ENCODE measurements at places on chromosomes 16 and 17.
A peak's percentile ranks its signal among the peaks of the same experiment; 100 is the strongest.

- no peak for DNase-seq
Observed at GRCh38 chr16:27355610-27356009, 41.8 kb downstream of the IL4R start.

- DNase-seq: peak; percentile 66
Observed at GRCh38 chr17:77882481-77883212, 75.9 kb upstream of the TNRC6C start.

GRCh38 chr16:68636818-68637217 is 8.3 kb upstream of the CDH3 start:
- DNase-seq: no peak

DNA sequence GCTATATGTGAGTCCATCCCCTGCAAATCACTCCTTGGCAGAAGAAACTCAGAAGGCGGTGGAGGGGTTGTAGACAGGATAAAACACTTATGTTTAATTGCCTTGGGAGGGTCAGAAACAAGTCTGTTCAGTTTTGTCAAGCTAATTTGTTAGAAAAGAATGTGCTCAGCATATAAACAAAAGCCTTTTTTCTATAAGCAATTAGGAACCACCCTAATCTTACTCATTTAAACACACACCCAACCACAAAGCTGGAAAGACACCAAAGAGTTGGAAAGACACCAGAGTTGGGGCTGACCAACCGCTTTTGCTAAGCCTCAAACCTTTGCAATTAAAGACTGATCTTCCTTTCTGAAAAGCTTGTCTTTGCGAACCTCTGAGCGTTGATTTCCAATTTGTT is 439.2 kb upstream of the ERCC4 start:
- DNase-seq: no peak

- no peak for DNase-seq
Observed at GRCh38 chr17:54694287-54694887, 206.3 kb upstream of the TOM1L1 start.

DNA sequence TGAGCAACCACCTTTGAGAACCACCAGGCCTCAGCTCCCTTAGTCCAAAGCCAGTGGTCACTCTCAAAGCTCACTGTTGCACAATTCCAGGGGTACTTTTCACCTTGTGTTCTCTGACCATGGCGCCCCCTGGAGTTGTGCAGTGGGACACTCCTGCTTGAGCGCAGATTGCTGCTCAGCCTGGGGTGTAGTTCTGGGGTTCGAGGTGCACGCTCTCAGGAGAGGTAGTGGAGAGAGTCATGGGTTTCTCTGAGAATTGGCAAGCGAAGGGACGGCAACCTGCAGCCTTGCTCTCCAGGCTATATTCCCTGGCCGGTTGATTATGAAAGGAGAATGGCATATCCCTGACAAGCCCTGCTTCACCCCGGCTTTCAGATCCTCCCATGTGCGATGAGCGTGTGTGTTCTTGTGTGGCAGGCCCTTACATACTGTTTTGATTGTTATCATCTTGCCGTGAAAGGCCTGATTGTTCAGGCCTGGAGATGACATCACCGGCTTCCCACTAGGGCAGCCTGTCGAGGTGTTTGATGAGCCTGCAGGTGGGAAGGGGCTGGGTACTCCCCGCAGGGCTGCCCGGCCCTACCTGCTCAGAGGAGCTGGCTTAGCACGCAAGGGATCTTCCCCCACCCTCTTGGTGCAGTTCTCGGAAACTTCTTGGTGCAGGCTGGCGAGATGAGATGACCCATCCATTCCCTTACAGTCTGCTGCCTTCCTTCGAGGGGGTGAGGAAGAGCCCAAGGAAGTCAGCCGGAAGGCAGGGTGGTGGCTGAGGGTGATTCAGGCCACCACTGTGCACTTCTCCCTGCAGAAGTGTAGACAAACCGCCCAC is 431.2 kb downstream of the SLC39A11 start:
- DNase-seq: no peak

- DNase-seq: no peak
Observed at GRCh38 chr16:70529051-70529777, 5.6 kb downstream of the SF3B3 start.

DNA sequence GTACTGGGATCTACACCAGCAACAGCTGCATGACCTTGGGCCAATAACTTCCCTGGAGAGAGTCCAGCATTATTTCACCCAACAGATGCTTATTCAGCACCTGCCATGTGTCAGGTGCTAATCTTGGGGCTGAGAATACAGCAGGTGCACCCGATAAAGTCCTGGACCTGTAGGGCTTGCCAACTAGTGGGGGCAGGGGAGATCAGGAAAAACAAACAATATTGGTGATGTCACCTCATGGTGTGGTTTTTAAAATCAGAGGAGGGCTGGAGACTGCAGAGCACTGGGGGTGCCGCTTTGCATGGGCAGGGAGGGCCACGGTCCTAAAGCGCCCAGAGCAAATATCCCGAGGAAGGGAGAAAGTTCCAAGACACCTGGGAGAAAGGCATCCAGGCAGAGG is 218.8 kb downstream of the C16orf95 start:
- no peak for DNase-seq

DNA sequence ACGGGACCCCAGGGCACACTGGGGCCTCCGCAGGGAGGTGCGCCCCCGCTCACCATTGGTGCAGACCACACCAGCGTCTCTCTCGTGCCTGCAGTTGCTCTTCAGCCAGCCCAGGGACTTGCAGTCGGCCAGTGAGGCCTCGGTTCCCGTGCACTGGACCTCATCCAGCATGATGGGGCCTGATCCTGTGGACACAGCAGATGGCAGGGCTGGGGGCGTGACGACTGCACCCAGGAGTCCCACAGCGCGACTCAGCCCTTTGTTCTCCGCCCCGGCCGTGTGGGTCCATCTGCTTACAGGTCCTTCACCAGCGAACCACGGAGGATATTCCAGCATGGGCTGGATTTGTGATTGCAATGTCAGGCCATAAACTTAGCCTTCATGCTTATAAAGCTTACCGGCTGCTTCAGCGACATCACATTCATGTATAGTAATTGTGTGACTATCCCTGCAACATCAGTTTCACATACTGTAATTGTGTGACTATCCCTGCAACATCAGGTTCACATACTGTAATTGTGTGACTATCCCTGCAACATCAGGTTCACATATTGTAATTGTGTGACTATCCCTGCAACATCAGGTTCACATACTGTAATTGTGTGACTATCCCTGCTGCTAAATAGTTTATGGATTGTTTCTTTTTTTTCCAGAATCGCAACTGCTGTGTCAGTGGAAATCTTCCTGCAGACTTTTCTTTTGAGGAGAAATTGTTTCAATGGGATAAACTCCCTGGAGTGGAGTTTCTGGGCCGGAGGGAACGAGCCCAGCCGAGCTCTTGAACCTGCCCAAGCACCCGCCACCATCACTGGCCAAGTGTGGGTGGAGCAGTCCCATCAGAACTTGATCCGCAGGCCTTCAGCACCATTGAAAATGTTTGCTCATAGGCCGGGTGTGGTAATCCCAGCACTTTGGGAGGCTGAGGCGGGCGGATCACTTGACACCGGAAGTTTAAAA is 4.8 kb downstream of the LGALS3BP start:
- no peak for DNase-seq

DNA sequence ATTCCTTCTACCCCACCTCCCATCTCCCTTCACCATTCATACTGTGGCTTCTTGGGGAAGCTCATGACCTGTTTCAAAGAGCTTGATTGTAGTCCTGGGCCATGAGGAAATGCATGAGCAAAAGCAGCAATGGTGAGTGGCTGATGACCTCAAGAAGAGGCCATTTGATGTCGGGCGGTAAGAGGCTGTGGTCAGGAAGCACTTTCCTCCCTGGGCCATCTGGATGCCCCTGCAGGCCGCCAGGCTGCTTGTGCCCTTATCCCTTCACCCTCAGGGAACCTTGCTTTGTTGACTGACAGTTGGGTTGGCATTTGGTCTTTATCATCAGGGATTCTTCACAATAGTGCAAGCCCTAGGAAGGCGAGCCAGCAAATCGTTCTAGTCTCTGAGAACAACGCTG is 78.3 kb upstream of the TBX2 start:
- no peak for DNase-seq

GRCh38 chr17:77097631-77098180 is 43.1 kb upstream of the SEC14L1 start:
- DNase-seq: no peak

DNA sequence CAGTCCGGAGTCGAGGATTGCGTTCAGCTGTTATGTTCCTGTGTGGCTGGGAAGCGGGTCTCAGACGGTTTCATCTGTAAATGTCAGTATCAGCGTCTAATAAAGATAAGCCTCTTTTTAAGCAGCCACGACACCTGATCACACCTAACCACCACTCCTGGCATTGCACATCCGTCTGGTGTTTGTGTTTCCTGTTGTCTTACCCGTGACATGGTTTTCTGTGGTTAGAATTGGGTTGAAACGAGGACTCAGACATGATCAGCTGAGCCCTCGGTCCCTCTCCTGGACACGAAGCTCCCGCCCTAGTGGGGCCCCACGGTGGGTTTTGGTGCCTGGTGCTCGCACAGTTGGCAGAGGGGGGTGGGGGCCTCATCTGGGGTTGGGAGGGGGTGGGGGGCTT is 18.3 kb downstream of the CPNE7 start:
- no peak for DNase-seq

DNA sequence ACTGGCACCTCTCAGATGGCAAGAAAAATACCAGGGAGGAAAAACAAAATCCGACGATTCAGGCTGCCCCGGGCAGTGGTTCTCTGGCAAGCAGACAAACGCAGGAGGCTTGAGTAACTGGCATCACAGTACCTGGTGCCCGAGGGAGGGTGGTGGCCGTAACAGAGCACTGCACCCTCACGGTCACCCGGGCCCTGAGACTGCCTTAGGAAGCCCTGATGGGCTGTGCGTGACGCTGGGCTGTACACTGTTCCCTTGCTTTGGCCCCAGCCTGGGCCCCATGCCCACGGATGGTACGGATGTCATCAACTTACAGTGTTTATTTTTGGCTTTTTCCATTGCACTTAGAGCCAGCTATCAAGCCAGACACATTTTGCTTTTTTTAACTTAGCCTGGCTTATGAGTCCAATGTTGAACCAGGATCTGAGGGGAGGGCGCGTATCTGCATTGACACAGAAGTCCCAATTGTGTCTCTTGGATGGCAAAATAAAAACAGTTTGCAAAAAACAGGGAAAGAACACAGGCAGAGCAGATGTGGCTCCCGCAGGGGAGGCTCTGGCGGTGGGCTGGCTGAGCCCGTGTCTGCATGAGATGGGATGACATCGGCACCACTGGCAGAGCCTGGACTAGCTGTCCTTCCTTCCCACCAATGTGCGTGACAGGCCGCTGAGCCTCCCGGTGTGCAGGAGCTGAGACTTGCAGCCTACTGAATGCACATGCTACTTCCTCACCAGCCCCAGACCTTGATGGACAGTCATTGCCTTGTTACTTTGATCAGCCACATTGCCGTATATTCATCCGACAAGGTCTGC is 287.7 kb downstream of the FOXL1 start:
- DNase-seq: no peak

DNA sequence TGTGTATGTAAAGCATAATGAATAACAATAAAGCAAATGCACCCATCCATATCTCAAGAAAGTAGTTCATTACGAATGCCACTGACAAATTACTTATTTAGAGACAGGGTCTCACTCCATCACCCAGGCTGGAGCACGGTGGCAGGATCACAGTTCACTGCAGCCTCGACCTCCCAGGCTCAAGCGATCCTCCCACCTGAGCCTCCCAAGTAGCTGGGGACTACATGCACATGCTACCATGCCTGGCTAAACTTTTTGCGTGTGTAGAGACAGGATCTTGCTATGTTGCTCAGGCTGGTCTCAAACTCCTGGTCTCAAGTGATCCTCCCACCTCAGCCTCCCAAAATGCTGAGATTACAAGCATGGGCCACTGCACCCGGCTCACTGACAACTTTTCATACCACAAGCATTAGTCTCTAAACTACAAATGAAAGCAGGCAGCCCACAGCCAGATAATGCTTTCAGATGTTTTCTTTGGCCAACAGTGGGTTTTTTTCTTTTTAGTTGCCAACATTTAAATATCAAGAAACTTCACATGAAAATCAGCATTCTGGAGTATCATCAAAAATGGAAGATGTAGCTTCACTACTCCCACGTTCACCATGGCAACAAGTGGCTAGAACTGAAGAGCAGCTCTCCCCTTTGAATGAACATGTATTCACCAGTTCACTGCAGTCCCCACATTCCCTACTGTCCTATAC is 7.7 kb downstream of the ARHGAP17 start:
- DNase-seq: no peak

DNA sequence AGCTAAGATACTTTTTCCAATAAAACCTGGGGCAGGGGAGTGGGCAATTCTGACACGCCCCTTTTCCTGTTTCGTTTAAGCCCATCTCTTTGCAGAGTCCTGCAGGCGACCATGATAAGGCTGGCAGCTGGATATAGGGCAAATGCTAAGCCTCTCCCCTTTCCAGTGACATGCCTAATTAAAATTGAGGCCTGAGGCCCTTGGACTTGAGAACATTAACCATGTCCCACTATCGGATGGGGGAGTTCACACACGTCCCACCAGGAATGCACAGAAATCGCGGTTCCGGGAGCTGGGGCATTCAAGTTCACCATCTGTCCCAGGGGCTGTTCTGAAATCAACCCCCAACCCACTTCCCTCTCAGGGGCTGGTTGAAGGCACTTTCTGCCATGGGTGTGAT is 109.2 kb upstream of the FOXF1 start:
- DNase-seq: no peak

GRCh38 chr16:27579087-27579980 is 29.4 kb downstream of the KATNIP start:
- no peak for DNase-seq

GRCh38 chr17:73630965-73631595 is 13.2 kb downstream of the SDK2 start:
- DNase-seq: no peak

DNA sequence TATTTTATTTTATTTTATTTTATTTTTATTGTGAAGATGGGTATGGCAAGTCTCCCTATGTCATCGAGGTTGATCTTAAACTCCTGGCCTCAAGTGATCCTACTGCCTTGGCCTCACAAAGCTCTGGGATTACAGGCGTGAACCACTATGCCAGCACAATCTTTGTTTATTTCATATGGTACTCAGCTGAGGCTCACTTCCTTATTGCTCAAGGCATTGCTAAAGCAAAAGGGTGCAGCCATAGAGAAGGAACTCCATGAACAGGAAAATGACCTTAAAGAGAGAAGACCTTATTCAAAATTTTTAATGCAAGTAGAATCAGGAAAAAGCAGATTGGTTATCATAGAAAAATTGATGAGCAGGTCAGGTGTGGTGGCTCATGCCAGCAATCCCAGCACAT is 110.6 kb upstream of the RBBP6 start:
- DNase-seq: no peak

DNA sequence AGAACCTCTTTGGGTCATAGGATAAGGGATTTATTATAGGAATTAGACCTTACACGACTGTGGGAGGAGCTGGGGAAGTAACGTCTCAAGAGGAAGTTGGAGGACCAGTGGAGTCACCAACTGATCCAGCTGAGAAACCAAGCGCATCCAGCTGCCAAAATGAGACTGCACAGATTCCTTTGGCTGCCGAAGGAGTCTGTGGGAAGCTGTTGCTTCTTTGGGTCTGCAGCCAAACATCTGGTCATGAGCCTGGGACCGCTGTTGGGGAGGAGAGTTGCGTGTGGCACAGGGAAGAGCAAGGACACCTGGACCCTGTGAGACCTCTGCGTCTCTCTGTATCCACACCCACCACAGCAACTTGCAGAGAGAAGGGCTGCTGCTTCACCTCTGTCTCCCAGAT is 2.4 kb upstream of the NACA2 start:
- no peak for DNase-seq

GRCh38 chr16:154217-155030 is 2.0 kb downstream of the HBZ start:
- DNase-seq: no peak

- DNase-seq: no peak
Observed at GRCh38 chr16:68951991-68952877, 108.9 kb downstream of the TANGO6 start.

- DNase-seq: no peak
Observed at GRCh38 chr17:65529761-65530522, 31.5 kb downstream of the AXIN2 start.
